ENCODE measurements at places on chromosomes 2 and 18.

GRCh38 chr18:60247103-60247502, 125.5 kb downstream of the MC4R start:
- no peak for DNase-seq

DNA sequence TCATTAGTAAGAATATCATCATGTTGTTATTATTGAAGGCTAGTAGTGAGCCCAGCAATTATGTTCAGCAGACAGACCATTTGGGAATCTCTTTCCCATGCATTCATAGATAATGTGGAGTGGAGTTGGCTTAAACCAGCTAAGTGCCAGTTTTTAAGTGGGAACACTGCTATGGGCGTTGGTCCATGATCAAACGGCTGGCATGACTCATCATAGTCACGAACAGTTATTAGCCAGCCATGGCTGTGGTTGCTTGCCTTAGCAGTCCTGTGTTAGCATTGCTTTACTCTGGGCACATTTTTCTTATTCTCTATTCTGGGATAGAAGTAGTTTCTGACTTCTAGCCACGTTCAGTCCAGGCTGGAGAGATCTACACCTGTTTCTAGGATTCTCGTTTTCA, 17.7 kb downstream of the EIF4E2 start:
- no peak for DNase-seq

- no peak for DNase-seq
Measured at GRCh38 chr2:42877936-42878335, 85.6 kb upstream of the HAAO start.

- DNase-seq = no peak
Measured at GRCh38 chr2:214782671-214783070, 26.8 kb downstream of the BARD1 start.

DNA sequence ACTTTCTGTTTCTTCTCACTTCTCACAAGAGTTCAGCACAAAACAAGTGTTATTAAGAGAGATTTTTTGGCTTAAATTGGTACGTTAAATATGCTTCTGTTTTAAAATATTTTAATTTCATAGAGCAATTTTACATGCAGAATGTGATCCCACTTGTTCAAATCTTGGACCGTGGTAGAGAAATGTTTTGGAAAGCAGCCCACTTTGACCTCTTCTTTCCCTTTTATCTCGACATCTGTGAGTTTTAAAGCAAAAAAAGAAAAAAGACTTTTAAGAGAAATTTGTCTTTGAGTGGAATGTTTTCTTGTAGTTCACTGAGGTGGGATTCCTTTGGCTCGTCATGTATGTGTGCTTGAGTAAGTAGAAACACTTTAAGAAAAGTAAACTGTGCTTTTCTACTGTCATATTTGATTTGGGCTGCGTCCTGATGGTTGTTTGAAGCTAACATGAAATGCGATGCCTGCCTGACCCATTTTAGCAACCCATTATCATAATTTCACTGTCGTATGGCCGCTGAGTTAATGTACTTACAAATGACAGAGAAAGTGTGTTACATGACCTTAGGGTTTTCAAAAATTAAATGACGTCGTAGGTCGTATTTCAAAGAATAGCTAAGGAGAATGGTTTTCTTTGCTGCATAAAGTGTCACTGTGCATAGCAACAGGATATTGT, 54.5 kb downstream of the TSHZ1 start:
- no peak for DNase-seq

- no peak for DNase-seq
Measured at GRCh38 chr2:197559681-197560080, 43.8 kb downstream of the MOB4 start.

- no peak for DNase-seq
Measured at GRCh38 chr2:76310894-76311633, 600.3 kb upstream of the GCFC2 start.

DNA sequence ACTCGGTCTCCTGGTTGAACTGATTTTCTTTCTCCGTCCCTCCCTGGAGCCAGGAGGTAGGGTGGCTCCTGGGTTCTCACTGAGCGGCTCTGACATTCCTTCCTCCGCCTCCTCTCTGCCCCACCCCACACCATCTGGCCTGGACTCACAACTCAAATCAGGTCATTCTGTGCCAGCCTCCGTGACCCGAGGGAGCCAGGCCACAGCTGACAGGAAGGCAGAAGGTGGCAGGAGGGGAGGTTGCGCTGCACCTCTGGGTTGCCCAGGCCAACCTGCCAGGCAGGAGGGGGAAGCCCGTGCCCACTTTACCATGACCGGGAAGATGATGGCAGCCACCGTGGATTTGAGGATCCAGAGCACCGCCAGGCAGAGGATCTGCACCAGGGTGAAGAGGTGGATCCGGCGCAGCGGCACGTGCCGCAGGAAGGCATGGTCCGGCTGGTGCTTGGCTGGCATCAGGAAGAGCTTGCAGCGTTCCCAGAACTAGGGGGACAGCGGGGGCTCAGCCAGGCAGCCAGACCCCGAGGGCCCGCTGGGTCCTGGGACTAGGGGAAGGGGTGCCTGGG, 28.3 kb downstream of the MTHFD2 start:
- DNase-seq = no peak

Measured in stimulated activated naive CD8-positive, alpha-beta T cell treated with anti-CD3 and anti-CD28 coated beads, Interleukin-15, Interleukin-2, amounts not matched to agents 100 U/mL and 50 U/mL, for 24 hours (primary cell).